OCI-M1 (cell line): ENCODE measurements at places on chromosomes 5 and 9.

GRCh38 chr9:93461414-93461743 lies 8.0 kb upstream of the FAM120AOS start:
- no peak for DNase-seq

GRCh38 chr9:110975278-110975677 lies 63.0 kb downstream of the LPAR1 start:
- DNase-seq: no peak

DNA sequence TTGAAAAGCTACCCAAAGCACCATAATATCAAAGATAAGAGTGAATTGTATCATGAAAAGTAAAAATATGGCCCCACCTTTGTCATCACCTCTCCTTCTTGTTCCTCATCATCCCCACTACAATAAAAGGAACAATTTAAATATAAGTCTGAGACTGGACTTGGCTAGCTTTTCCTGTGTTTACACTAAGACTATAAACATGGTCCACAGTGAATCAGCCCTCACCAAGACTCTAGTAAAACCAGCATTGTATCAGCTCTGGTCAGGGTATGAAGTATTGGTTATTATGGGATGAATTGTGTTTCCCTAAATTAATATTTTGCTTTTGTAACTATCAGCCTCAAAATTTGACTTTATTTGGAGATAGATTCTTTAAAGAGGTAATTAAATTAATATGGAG lies 105.4 kb downstream of the SLC25A46 start:
- DNase-seq: no peak

- DNase-seq: no peak
These were observed 223.2 kb upstream of the PANK3 start for GRCh38 chr5:168802337-168802736.

GRCh38 chr9:16074963-16075362 lies 522.1 kb downstream of the CCDC171 start:
- DNase-seq: no peak

DNA sequence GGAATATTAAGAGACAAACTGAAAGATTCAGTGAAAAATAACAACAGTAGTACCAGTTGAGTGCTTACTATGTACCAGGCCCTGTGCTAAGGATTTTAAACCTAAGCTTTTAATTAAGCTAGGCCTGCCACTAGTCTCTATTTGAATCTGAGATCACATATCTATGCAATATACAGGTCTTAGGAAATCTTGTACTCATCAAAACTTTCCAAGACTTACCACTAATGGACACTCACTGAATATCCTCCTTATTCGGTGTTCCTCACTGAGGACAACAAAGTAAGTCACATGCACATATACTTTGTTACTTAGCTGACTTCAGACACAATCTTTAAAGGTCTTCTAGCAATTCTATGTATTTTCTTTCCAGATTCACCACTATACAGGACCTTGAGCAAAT lies 32.6 kb downstream of the DIAPH1 start:
- no peak for DNase-seq

DNA sequence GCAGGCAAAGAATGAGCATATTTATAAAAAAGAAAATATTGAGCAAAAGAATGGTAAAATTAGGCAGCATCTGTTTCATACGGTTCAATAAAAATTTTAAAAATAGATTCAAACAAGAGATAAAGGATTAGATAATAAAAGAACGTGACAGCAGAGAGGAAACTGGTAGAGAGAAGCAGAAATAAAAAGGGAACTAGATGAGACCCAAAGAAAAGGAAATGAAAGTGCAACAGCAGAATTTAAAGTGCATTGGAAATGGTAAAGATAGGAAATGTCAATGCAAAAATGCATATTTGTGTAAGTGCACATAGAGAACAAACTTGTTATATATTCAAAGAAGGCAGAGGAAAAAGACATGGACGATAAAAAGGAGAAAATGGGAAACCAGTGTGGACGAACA lies 70.2 kb downstream of the SUSD1 start:
- peak; percentile 66 for DNase-seq

- DNase-seq: no peak
These were observed 54.5 kb upstream of the HTR4 start for GRCh38 chr5:148708854-148709253.

DNA sequence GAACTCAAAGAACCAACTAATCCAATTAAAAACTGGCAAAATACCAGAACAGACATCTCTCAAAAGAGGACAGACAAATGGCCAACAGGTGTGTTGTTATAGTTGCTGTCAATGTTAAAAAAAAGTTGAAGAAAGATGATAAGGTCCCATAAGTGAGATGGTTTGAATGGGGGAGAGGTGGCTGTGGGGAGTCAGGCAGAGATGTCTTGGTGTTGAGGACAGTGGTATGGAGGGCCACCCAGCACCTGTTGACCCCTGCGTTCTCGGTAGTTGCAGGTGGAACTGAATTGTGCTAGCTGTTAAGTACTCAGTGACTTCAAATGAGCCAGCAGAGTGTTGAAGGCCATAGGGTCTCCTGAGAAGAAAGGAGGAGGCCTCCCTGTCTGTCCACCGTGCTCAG lies 55.9 kb upstream of the PITX1 start:
- no peak for DNase-seq

DNA sequence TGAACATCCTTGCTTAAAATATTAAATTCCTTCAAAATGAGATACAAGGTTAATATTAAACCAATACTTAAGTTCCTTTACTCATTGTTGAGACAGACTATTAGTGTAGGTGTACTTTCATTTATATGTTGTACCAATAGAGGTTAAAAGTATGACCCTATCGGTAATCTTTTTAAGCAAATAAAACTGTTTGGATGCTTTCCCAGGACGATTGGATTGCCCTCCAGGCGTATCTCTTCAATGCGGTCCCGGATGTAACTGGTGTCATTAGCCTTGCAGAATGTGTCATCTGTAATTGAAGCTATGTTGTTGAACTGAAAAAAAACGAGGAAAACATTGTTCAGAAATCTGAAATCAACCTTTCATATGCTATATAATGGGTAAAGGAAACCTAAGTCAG lies 18.9 kb downstream of the OGN start:
- DNase-seq: no peak

- no peak for DNase-seq
These were observed 107.9 kb downstream of the RASGRF2 start for GRCh38 chr5:81068063-81068462.

DNA sequence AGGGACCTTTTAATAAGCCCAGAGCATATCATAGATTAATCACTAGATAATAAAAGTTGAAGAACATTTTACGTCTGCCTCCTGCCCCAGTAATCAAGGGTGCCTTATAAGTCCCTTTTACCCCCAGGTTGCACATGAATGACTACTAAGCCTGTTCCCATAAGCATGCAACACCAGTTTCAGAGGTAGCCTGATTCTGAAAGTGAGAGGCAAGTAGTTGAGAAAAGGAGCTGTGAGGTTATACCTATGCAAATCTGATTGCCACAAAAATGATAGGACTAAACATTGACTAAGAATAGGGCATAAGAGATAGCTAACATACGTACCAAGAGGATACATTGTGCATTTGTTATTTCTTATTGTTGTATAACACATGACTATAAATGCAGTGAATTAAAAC lies 681.9 kb downstream of the ISL1 start:
- no peak for DNase-seq

DNA sequence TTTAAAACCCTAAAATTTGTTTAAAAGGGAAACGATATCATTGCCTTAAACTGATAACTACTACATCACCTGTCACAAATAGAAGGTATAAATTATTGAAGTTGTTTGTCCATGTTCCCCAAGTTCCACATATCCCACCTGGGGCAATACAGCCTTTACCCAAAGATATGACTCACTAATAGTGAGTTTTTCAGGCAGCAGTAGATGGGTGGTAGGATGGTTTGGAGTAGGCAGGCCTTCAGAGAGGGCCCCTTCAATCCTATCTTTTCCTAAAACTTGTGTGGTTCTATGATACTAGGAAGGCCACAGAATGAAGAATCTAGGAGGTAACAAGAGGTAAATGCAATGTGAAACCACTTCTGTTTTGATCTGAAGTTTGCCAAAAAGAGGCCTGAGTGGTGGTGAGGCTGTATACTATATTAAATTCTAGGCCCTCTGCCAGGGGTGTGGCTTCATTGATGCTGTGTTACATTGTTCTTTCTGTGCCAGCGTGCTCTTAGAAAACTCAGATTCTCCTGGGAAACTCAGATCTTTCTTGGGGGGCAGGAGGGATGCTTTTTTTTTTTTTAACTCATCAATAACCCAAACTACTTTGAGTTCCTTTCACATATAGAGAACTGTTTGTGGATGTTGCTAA lies 7.2 kb downstream of the CYSTM1 start:
- peak; percentile 27 for DNase-seq

DNA sequence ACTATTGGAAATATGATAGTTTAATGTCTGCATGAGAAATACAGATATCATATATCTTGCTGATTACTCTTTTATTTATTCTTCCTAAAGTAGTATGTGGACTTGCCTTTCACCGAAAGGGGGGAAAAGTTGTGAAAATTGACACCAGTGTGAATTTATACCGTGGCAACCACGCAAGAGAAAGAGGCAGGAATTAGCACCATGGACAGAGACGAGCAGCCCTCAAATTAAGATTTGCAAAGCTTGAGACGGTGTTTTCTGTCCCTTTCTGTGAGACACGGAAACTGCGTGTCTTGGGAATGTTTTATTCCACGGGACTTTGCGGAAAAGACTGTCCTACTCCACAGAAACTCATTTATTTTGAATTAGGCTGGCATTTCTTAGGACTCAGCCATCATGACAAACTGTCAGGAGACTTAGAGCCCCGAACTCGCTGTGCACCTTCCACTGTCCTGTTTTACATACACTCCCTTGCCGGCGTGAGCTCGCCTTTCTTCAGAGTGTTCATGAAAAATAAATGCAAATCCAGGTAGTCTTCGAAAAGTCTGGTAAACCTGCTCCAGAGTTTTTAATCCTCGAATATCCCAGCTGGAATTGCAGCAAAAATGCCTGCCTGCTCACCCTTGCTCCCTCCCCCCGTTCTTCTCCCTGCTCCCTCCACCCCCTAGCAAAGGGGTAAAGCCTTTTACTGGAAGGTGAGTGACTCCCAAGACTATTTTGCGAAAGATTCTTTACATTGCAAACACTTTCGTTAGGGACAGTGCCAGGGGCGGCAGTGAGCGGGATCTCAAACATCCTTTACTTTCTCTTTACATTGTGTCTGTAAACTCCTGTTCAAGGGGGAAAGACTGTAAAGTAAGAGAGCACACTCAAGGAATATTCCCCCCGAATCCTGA lies 3.8 kb upstream of the ELAVL2 start:
- peak; percentile 87 for DNase-seq

- no peak for DNase-seq
These were observed 264.6 kb downstream of the TMEM167A start for GRCh38 chr5:82812575-82812974.

- no peak for DNase-seq
These were observed 46.7 kb downstream of the UHRF2 start for GRCh38 chr9:6459718-6460117.

GRCh38 chr5:179343719-179344430 lies 1.4 kb downstream of the ADAMTS2 start:
- no peak for DNase-seq

GRCh38 chr9:107102011-107102410 lies 181.1 kb upstream of the RAD23B start:
- no peak for DNase-seq
